ENCODE measurements at places on chromosomes 2 and 18.

GRCh38 chr2:239181074-239181902, 219.5 kb downstream of the HDAC4 start:
- no peak for DNase-seq

GRCh38 chr2:113965644-113966043, 75.8 kb downstream of the ACTR3 start:
- DNase-seq = peak; percentile 39

GRCh38 chr18:43534511-43534910, 257.2 kb upstream of the SYT4 start:
- no peak for DNase-seq

DNA sequence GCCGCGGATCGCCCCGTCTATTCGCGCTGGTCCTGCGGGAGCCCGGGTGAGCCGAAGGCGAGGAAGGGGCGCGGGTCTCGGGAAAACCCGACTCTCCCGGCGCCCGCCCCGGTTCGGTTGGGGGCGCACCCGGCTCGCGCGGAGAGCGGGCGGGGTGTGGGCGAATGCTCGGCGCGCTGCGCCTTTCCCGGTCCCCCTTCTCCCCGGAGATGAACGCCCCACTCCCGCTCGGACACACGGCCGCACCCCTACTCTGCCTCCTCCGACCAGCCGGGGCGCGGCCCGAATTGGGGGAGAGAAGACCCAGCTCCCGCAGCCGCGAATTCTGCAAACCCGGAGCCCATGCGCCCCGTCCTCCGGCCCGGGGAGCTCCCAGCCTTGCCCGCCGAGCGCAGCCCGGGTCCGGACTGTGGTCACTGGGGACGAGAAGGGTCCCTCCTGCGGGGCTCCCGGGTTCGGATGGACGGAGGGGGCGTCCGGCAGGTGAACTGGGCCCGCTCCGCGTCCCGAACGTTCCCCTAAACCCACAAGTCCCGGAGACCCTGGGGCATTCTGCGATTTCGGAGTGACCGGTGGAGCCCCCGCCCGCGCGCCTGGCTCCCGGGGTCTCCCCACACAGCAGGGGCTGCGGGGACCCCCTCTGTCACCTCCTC, 734 bp downstream of the KCNG2 start:
- DNase-seq = no peak

DNA sequence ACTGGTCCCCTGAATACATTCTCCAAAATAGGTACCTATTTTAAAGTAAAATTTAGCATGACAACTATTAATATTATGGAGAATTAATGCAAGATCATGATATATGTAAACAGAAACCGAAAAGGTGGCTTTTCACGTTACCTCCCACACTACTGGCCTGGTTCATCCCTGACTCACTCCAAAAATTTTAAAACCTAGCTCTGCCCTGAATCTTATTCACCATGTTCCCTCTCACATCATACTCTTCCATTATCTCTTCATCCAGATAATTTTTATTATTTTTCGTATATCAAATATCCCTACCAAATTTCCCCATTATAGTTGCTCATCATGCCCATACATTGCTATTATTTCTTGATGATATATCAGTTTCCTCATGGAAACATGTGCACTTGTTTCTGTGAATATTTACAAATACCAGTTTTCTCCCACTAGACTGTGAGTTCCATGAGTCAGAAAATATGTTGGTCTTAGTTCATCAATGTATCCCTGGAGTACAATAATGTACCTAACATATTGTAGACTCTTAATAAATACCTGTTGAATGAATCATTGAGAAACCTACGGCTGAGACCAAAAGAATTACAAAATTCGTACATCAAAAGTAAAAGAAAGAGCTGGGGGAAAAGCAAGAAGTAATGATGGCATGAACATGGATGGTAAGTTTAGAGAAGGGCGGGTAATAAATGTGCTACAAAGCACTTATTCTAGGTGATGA, 360.1 kb upstream of the CHAC2 start:
- peak; percentile 36 for DNase-seq

GRCh38 chr2:49950646-49951045, 796.3 kb upstream of the FSHR start:
- no peak for DNase-seq

Measured in HCEC 1CT (cell line).